ENCODE measurements at places on chromosomes 13 and 19. TPM values are rescaled to one million over a fixed set of nuclear protein-coding genes. Genes with fewer than 3 reads are reported as not detected.

DNA sequence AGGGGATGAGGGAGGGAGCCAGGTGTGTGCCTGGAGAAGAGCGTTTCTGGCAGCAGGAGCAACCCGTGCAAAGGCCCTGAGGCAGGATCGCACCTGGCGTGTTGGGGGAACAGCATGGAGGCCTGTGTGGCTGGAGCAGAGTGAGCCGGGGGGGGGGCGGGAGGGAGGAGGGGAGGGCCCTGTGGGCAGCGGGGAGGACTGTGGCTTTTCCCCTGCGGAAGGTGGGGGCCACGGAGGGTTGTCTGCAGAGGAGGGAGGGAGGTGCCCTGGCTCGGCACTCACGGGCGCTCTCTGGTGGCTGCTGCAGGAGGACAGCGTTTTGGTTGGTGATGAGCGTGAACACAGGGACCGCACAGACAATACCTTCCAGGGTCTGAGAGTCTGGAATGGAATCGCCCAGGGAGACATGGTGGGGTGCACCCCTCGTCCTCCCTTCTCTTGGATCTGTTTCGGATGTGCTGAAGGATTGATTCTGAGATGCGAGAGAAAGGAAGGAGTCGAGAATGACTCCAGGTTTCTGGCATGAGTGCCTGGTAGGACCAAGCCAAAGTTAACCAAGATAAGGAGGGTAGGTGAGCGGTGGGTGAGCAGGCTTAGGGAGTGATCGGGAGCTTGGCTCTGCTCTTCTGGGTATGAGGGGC is 6.5 kb downstream of the RAB11B start:
- no peak for DNase-seq

DNA sequence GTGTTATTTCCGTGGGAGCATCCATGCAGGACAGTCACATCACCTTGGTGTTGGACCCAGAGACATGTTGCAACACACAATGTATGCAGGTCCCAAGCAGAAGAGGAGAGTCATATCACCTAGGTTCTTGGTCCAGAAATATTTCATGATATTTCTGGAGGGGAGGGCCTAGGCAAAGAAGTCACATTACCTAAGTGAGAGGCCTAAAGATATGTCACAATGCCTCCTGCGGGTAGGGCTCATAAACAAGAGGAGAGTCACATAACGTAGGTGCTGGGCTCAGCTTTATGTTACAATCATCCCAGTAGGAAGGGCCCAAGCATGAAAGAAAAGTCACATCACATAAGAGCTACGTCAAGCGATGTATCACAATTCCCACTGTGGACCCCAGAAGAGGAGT is 10.8 kb upstream of the ZNF724 start:
- DNase-seq, result no peak

GRCh38 chr13:94115054-94115453 is 364.4 kb downstream of the DCT start:
- DNase-seq, result no peak

- DNase-seq, result no peak
Measured at GRCh38 chr13:59635589-59635988, 528.1 kb downstream of the DIAPH3 start.

DNA sequence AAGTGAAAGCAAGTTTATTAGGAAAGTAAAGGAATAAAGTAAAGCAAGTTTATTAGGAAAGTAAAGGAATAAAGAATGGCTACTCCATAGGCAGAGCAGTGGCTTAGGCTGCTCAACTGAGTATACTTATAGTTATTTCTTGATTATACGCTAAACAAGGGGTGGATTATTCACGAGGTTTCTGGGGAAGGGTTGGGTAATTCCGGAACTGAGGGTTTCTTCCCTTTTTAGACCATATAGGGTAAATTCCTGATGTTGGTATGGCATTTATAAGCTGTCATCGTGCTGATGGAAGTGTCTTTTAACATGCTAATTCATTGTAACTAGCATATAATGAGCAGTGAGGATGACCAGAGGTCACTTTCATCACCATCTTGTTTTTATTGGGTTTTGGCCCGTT is 194.3 kb downstream of the DLEU7 start:
- DNase-seq, result no peak

- DNase-seq, result no peak
Measured at GRCh38 chr19:11243798-11244169, 4.4 kb downstream of the ANGPTL8 start.

DNA sequence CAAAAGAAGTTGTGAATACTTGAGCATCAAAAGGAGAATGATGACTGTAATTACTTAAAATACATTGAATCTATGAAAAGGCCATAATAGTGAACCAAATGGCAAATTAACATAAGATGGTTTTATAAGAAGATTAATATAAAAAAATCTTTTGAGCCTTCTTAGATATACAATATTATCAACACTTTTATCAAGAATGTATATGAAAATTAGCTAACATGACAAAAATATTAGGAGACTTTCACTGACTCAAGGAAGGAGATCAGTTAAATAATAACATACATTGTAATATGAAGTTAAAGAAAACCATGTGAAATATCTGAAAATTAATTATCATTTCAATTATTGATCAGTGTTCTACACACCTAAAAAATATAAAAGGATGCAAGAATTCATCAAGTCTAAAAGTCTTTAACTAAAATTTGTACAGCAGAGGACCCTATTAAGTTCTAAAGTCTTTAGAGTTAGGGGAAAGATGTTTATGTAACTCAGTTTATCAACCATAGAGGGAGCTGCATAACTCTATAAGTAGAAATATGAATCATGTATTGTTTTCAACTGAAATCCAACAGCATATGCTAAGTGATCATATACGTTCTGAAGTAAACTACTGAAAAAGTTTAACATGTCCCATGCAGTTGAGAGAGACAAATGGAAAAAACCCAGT is 756.1 kb upstream of the MIR17HG start:
- no peak for DNase-seq

- no peak for DNase-seq
Measured at GRCh38 chr13:25847145-25847544, 204.7 kb downstream of the SHISA2 start.

DNA sequence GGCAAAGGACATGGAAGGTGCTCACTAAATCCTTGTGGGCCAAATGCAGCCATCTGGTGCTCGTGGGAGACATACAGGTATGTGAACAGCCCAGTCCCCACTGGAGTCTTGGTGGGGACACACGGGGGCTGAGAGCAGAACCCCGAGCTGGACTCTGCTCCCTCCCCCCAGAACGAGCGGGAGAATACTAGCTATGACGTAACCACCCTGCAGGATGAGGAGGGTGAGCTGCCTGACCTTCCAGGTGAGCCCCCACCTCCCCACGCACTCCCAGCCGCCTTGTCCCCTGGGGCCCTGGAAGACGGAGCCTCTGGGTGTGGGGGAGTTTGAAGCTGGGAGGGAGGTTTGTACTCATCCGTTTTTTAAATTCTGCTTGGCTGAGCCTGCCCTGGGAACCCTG is 13.5 kb upstream of the EBI3 start:
- DNase-seq, result no peak

DNA sequence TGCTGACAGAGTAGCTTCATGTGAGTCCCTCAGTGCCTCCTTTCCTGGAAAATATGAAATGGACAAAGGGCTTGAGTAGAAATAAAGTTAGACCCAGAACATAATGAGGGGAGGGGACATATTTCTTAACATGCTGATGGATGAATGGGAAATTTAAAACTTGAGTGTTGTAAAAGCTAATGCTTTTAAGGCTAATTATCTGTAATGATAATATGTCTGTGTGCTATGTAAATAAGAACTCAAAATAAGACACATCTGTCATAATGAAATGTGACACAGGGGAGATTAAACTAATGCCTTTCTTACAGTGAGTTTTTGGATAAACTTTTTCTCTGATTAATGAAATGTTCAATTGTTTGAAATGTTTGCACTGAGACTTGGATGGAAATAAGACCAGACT is 65.8 kb upstream of the RFXAP start:
- no peak for DNase-seq

GRCh38 chr19:41792513-41793413 is 3.6 kb upstream of the CEACAM3 start:
- no peak for DNase-seq

- no peak for DNase-seq
Measured at GRCh38 chr13:30898678-30899241, 7.3 kb upstream of the MEDAG start.

- DNase-seq, result no peak
Measured at GRCh38 chr19:2254064-2254872, 1.9 kb downstream of the JSRP1 start.

- no peak for DNase-seq
Measured at GRCh38 chr13:24064371-24064770, 96.1 kb upstream of the SPATA13 start.

- no peak for DNase-seq
Measured at GRCh38 chr13:107124730-107125129, 556.8 kb upstream of the ARGLU1 start.

- DNase-seq, result no peak
Measured at GRCh38 chr19:35195830-35196229, 32.7 kb downstream of the FAM187B start.

DNA sequence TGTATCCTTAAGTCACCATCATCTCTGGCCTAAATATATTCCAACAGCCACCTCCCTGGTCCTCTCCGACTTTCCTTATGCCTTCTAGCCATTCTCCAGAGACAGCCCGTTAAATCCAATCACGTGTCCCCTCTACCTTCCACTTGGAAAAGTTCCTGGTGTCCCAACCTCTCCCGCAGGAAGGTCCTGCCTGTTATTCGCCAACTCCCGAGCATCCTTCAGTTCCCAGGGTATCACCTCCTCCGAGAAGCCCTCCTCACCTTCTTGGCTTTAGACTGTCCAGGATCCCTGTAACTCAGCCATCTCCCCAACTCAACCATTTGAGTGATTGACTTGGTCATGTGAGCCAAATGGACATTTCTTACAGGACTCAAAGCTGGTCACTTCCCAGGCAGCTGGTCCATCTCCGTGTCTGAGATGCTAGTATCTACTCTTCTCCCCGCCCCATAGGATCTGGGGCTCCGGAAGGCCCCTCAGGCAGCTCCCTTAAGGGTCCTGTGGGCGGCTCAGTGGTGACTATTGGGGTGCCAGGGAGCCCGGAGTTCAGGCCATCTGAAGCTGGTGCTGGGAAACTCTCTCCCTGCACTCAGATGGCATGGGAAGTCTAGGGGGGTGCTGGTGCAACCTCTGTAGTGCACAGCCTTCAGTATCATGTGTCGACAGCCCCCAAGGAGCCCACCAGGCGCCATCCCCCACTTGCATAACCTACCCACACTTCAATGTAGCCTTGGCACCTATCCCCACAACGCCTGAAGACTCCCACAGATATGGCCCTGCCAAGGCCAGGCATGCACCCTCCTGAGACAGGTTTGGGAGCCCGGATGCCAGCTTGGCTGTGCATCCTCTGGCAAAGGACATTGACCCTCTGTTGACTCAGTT is 27.9 kb upstream of the NANOS3 start:
- DNase-seq, result no peak

DNA sequence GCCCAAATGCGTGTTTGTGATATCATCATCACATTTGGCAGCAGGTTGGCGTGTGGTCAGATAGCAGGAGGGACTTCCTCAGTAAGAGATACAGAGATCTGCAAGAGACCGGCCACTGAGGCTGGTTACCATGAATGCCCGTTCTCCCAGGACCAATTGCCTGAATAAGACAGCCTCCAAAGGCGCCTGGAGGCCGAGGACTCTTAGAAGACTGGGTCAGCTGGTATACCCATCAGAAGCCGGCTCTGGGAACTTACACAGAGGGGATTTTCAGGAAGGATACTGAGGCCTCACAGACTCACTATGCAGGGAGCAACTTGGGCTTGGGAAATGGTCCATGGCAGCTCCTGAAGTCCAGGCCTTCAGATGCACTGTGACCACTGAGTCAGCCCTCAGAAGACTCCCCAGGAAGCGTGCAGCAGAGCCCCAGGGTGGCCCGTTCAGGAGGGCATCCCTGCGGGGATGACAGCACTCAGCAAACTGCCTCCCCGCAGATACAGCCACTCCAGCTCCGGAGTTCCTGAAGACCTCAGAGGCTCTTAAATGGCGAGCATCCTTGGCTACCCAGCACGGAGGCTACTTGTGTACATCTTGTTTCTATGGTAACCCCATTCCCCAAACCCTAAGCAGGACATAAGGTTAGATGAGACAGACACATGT is 26.4 kb upstream of the VSTM2B start:
- no peak for DNase-seq

- DNase-seq, result no peak
Measured at GRCh38 chr13:74037762-74038161, 96.4 kb downstream of the KLF12 start.

DNA sequence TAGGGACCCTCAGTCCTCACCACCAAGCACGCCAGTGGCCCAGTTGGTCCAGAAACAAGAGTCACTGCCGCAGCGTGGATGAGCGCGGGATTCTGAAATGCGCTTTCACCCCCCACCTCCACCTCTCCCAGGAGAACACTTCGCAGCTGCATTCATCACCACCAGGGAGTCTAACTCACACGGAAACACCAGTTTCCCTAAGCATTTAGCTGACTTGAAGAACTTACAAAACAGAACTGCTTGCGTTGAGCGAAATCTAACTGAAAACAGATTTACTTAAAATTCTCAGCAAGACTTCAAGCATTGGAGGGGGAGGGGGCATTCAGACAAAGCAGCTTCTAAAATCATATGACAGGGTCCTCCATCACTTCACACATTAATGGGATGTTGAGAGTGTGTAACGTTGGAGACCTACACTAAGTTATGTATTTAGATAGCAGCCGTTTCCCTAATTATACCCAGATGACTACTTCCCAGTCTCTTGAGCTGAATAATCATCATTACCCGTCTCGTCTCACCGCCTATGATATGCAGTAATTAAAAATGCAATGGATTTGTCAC is 258.2 kb upstream of the IRS2 start:
- no peak for DNase-seq

GRCh38 chr13:40582531-40582930 is 83.9 kb downstream of the FOXO1 start:
- no peak for DNase-seq

DNA sequence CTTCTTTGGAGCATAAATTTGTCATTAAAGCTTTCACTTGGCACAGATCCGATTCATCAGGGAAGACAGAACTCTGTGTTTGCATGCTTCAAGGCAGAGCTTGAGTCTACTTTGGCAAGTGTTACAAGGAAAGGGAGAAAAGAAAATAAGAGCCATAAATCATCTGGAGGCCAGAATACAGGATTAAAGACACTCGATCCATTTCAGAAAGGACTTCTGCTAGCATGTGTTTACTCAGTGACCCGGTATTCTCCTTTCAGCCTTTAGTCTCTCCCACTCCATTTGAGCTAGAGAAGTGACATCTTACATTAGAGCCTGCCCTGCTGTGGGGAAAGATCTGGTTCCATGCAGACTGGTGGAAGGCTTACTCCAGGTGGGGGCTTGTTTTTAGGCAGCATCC is 306.4 kb downstream of the KLF5 start:
- no peak for DNase-seq

- no peak for DNase-seq
Measured at GRCh38 chr13:97372936-97373335, 61.0 kb upstream of the RAP2A start.

Gene C19orf67
- not detected for total RNA-seq

Gene FFAR2
- total RNA-seq, result not detected

Gene CADM4
- total RNA-seq, result 8.8 TPM

Gene NLRP4
- not detected for total RNA-seq

Gene CDC16
- total RNA-seq, result 40.2 TPM

Gene ZNF90
- total RNA-seq, result 1.1 TPM

Gene ZNF581
- 20.2 TPM for total RNA-seq

Gene LRRC63
- total RNA-seq, result not detected

Gene AP1M1
- 41.9 TPM for total RNA-seq

Gene RASL11A
- 4.4 TPM for total RNA-seq

All from esophagus squamous epithelium (tissue), 5 donors.